NCI-H774 (cell line): ENCODE measurements at places on chromosomes 11 and 22.

DNA sequence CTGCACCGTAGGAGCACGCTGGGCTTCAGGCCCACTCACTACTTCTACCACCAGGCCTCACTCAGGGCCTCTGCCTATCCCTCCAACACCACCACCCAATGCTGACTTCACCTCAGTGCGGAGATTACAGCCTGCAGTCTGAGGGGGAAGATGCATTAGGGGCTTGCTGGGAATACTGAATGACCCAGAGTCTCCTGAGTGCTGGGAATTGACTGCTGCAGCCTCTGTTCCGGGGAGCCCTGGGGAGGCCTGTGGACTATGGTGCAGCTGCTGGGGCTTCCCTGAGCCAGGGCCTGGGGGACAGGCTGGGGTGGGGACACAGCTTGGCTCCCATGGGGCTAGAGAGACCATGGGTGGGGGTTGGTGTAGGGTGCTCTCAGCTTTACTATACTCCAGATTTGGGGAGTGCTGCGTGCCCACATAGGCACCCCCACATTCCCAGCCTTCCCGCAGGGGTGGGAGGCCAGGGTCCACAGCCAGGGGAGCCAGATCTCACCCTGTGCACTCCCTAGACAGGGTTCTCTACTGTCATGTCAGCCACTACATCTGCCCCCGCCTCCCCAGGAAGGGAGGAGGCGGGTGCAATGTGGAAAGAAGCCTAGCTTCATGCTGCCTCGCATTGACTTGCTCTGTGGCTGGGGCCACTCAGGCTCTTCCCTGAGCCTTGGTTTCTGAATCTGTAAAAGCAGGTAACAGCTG is 44.4 kb downstream of the GDPD5 start:
- no peak for DNase-seq

- peak; percentile 15 for DNase-seq
Observed at GRCh38 chr11:103619480-103619879, 417.0 kb upstream of the DDI1 start.

GRCh38 chr11:34583818-34584217 is 37.1 kb upstream of the EHF start:
- no peak for DNase-seq

DNA sequence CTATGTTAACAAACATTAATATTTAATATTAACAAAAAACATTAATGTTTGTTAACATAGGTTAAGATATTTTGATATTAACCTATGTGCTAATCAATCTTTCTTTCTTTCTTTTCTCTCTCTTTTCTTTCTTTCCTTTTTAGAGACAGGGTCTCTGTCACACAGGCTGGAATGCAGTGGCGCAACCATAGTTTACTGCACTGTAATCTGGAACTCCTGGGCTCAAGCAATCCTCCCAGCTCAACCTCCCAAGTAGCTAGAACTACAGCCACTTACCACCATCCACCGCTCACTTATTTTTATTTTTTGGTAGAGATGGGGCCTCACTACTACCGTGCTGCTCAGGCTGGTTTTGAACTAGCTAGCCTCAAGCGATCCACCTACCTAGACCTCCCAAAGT is 13.2 kb downstream of the SIK3 start:
- DNase-seq: no peak

- peak; percentile 67 for DNase-seq
Observed at GRCh38 chr11:8225589-8226036, 38.1 kb downstream of the LMO1 start.

DNA sequence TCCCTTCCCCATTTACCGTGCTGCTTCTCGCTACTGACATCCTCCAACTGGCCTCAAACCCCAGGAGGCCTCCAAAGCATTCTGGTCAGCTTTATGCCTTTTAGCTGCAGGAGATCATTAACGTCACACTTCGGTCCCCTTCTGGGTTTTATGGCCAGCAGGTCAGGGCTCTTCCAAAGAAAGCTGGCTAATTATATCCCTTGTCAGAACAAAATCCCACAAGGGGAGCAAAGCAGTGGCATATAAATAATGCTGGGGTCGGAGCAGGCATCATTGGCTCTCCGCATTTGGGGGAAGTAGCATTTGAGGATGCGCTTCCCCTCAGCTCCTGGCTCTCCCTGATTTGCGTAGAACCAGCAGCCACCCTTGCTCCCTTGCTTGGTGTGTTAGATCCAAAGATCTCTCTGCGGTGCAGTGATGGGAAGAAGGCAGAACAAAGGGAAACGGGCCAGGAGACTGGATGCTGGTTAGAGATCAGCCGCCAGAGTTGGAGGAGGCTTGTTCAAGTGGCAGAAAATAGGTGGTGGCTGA is 117.4 kb downstream of the DBX1 start:
- no peak for DNase-seq

- no peak for DNase-seq
Observed at GRCh38 chr22:46055181-46055875, 78.4 kb upstream of the WNT7B start.

DNA sequence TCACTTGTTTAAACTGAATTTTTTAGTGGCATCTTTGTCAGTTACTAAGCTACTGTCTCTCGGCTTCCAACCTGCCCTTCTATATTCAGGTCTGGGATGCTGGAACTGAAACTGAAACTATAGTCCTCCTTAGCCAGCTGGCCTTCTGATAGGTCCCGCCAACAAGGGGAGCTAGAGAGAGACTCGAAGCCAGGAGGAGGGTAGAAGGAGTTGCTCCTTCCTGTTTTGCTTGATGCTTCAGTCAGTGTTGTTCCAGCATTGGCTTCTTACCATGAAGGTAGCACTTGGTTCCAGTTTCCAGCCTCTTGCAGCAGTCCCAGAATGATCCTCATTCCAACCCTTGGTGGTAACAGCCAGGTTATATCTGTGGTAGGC is 32.9 kb upstream of the HORMAD2 start:
- DNase-seq: no peak

DNA sequence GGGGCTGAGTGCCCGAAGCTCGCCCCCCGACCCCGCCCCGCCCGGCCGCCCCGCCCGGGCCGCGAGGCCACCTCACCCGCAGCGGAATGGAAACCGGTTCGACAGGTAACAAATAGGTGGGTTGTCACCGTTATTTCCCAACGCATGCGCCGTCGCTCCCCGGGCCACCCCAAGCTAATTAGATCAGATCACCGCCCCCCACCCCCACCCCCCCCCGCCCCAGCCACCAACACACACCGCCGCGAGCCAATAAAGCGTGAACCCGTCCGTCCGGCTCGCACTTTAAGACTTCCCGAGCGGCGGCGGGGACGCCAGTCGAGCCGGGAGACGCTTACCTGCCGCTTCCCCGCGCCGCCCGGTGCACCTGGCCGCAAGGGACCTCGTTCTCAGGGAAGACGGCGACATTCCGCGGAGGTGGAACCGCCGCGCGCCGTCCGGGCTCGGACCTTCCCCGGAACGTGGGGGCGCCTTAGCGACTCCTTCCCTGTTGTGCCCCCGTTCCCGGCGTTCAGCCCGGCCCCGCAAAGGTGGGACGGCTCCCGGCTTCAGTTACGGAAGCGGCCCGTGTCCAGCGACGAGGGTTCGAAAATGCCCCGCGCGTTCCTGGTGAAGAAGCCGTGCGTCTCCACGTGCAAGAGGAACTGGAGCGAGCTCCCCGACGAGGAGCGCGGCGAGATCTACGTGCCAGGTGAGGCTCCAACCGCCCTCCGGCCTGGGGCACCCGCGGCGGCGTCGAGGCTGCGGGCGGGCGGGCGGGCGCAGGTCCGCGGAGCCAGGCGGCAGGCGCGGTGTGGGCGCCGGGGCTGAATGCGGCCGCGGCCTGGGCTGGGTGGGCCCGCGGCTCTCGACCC is at the start of gene OVOL1:
TSS of gene OVOL1 (plus strand) at position 278 of the 851 bp plus-strand sequence. CDS start at position 589, 311 bp downstream.
- DNase-seq: peak; percentile 58

GRCh38 chr11:105862736-105863367 is 159.2 kb downstream of the MSANTD4 start:
- DNase-seq: peak; percentile 58
